Stimulated activated CD4-positive, alpha-beta T cell treated with anti-CD3 and anti-CD28 coated beads, Interleukin-4, amount 100 ng/mL, for 48 hours (primary cell): ENCODE measurements at places on chromosomes 6 and 20.

- DNase-seq, result no peak
These were observed 70.3 kb downstream of the ATG5 start for GRCh38 chr6:106255306-106255705.

DNA sequence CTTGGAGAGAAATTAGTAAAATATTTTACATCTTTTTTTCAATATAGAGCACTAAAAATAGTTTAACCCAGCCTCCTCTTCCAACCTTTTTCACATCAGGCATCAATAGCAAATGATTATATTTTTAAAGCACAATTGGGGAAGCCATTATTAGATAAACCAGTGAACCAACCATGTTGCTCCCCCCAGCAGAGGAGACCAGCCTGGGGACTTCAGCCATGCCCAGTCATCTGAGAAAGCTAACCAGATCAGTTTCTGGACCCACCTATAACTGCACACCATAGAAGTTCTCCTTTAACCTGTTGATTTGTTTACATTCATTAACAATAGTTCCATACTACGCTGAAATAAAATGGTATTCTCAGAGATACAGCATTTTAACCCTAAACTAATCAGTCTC, 13.8 kb upstream of the SDHAF4 start:
- no peak for DNase-seq

DNA sequence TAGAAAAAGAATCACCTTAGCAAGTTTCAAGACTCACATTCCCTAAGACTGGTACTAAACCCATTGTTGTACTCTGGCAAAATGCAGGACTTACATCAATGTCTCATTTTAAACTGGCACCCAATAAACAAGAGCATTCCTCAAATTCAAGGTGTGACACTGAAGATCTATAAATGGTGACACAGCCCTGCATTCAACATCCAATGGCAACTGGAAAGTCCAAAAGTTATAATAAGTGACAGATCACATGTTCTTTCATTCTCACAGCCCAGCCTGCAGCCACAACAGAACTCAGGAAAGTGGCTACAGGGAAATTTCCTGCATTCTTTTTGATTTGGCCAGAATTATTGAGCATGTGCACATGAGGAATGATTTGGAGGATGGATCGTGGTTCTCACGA, 57.5 kb downstream of the MBOAT1 start:
- no peak for DNase-seq

DNA sequence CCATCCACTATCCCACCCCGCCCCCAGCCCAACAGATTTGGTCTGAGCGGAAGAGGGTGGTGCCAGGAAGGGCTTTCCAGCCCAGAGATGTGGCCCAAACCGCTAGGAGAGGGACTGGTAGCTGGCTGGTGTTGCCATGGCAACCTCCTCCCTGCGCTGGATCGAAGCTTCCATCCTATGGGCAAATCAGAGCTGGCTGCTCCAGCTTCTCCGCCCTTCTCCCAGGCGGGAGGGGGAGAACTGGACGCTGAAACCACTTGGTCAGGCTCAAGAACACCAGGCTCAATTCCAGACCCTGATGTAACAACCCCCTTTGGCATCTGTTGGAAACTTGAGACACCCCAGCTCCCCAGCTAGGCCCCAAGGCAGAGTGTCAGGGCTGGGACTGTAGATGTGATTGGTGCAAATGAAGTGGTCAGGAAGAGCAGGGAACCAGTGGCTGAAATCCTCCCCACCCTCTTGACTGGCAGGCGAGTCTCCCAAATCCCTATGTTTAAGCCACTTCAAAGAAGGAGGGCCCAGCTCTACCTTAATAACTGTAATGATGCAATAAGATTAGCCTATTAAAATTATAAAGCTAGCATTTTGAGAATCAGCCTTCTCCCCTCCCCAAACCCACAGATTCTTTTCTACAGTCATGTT, 4.2 kb downstream of the RIMS4 start:
- DNase-seq, result no peak

GRCh38 chr20:60123096-60123495, 164.9 kb downstream of the CDH26 start:
- DNase-seq, result no peak

- DNase-seq, result no peak
These were observed 414.6 kb downstream of the DHX35 start for GRCh38 chr20:39376788-39377187.

- no peak for DNase-seq
These were observed 9.9 kb upstream of the RFPL4B start for GRCh38 chr6:112337209-112337638.

GRCh38 chr6:107550906-107551305, 61.0 kb downstream of the SOBP start:
- DNase-seq, result no peak

- no peak for DNase-seq
These were observed 215.5 kb downstream of the PREX1 start for GRCh38 chr20:48612335-48612734.

DNA sequence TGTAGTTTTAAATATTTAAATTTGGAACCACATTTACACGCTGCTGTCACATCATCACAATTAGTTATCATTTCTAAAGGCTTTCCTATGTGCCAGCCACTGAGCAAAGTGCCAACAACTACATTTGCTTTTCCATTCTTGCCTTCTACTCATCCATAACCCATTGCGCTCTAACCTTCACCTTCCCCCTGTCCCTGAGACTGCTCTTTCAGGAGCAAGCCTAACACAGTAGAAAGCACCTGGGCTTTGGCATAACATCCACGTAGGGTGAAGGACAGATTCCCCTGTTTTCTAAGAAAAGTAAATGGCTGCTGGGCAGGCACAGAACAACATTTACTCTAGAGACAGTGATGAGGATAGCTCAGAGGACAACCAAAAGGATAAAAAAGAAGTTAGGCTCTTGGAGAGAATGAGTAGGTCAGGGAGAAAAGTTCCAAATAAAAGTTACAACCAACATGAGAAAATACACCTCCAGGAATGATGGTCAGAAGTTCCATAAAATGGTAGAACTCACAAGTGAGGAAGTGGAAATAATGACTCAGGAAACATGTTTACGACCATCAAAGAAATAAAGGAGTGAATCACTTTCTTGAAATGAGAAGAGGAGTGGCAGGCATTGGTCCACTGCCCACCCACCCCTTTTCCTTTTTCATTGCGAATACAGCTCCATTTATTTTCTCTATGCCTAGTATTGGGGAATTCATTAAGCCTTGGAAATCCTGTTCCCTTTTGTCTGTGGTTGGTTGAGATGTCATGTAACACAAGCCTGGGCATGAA, 77.2 kb downstream of the PFDN4 start:
- DNase-seq, result no peak

DNA sequence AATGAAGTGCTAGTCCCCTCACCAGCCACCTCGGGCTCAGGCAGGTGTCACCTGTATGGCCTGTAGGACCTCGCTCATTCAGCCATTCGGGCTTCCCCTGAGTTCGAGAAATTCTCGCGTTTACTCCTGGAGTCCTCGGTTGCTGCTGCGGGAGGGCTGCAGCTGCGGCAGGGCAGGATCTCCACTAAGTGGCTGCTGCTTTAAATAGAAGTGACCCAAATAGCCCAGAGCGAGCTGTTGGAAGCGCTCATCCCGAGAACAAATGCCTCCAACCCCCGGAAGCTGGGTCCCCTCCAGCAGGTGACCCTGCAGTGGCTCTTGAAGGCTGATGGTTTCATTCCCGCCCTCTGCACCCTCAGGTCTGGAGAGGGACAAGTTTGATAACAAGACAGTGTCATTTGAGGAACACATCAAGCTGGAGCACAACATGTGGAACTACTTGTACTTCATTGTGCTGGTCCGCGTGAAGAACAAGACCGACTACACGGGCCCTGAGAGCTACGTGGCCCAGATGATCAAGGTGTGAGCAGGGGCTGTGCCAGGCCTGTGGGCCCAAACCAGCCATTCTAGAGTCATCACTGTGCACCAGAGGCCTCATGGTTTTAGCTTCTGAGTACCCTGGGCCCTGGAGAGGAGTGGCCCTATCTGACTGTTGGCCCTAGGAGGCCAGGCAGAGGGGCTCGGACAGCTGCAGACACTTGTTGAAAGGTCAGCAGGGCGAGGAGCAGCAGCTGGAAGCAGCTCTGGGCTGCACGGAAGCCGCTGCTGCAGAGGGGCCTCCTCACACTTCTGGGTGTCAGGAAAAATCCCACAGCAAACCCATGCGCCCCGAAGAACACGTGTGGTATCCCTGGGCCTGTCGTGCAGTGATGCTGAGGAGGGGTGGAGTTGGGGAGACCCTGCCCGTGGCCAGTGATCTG, 18.1 kb downstream of the UQCC2 start:
- no peak for DNase-seq
